ENCODE measurements at places on chromosomes 4 and X. TPM values are rescaled to one million over a fixed set of nuclear protein-coding genes. Genes with fewer than 3 reads are reported as not detected.
A peak's percentile ranks its signal among the peaks of the same experiment; 100 is the strongest.

DNA sequence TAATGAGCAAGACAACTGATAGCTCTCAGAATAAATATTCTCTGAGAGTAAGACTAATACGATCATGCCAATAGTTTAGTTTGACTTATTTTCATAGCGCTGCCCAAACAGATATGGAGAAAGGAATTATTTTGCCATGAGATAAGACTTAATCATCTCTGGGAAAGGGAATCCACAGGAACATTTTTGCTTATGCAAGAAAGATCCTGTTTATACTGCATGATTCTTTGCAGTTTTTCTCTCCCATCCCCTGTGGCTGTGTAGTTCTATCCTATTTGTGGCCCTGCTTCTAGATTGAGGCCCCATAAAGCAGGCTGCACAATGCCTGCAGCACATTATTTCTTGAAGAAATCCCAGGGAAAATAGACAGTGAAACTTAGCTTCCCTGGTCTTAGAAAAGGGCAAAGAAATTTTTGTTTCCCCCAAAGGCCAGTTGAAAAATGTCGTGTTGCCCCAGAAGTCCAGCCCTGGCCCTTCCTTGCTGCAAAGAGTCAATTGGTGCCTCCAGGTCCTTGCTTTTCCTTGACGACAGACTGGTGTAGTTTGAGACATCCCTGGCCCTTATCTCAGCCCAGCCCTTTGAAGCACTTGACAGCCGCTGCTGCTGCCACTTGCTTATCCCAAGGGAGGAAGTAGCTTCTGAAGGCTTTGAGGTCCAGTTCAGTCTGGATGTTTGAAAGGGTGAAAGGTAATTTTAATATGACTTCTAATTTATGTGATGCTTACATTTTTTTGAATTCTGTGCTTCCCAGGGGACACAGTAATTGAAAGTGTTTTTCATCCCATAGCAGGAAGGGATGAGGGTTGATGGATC is 45.0 kb upstream of the SH3RF1 start:
- no peaks in the 10 kb centered on the region for H3K4me1 ChIP-seq
- peaks cover 14% of the 10 kb centered on the region for H3K27me3 ChIP-seq
- H3K4me3 ChIP-seq = no peak overlapping the region
- H3K27ac ChIP-seq = no peak overlapping the region
- H3K36me3 ChIP-seq = no peaks in the 10 kb centered on the region

- H3K27me3 ChIP-seq = peaks cover 10% of the 10 kb centered on the region
- H3K27ac ChIP-seq = no peak overlapping the region
- no peaks in the 10 kb centered on the region for H3K36me3 ChIP-seq
- DNase-seq = no peak
- H3K4me3 ChIP-seq = no peak overlapping the region
- H3K4me1 ChIP-seq = peaks cover 3% of the 10 kb centered on the region
Measured at GRCh38 chr4:150131581-150132228, 53.5 kb downstream of the DCLK2 start.

DNA sequence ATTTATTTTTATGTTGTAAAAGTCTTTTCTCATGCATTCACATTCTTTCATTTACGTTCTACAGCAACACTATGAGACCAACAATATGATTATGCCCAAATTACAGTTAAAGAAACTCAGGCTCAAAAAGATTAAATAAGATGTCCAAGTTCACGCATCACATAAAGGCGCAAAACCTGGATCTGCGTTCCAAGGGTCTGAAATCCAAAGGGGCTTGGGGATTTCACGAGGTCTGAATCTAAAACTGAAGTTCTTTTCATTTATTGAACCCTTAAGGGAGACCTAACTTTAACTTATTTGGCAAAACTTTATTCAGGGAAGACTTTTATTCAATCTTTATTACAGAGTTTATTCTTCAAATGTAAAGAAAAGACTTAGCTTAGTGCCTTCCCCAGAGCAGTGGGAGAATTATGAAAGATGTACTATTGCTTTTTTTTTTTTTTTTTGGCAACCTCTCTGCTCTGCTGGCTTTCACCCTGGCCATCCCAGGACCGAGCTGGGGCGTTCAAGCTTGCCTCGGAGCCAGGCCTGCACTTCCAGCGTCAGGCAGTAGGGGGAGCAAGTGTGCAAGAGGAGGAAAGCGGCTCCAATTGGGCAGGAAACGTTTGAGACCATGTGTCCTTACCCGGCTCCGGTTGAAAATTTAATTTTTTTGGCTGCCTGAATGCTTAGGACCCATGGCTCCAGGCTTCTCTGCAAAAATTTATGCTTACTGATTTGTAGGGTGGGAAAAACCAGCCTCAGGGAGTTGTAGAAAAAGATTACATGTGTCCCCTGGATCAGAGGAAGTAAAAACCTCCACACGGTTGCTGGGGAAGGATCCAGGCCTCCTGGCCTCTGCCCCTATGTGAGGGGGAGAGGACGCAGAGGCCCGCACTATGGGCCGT is 344.3 kb upstream of the KLF3 start:
- DNase-seq = peak; percentile 98
- peak overlapping the region; percentile 76 for H3K4me3 ChIP-seq
- H3K4me1 ChIP-seq = peaks cover 46% of the 10 kb centered on the region
- no peaks in the 10 kb centered on the region for H3K36me3 ChIP-seq
- peak overlapping the region; percentile 89 for H3K27ac ChIP-seq

- H3K27ac ChIP-seq = peak overlapping the region; percentile 78
- DNase-seq = no peak
- peaks cover 16% of the 10 kb centered on the region for H3K4me1 ChIP-seq
- H3K27me3 ChIP-seq = no peaks in the 10 kb centered on the region
Measured at GRCh38 chr4:55866290-55866907, 13.0 kb downstream of the EXOC1 start.

GRCh38 chr4:156971676-156972378 is at the start of gene PDGFC:
TSS of gene PDGFC (minus strand) at chr4:156971799. CDS start at chr4:156970903, 896 bp downstream.
- peaks cover 61% of the 10 kb centered on the region for H3K27me3 ChIP-seq
- H3K27ac ChIP-seq = no peak within 1 kb of the TSS
- peak within 1 kb of the TSS; percentile 41 for H3K4me3 ChIP-seq
- peaks cover 3% of the 10 kb centered on the region for H3K36me3 ChIP-seq

GRCh38 chr4:5503336-5503936 is 204.9 kb downstream of the EVC2 start:
- H3K4me1 ChIP-seq = no peaks in the 10 kb centered on the region
- no peak for DNase-seq
- H3K27me3 ChIP-seq = peaks cover 4% of the 10 kb centered on the region
- no peak overlapping the region for H3K4me3 ChIP-seq
- H3K36me3 ChIP-seq = no peaks in the 10 kb centered on the region

DNA sequence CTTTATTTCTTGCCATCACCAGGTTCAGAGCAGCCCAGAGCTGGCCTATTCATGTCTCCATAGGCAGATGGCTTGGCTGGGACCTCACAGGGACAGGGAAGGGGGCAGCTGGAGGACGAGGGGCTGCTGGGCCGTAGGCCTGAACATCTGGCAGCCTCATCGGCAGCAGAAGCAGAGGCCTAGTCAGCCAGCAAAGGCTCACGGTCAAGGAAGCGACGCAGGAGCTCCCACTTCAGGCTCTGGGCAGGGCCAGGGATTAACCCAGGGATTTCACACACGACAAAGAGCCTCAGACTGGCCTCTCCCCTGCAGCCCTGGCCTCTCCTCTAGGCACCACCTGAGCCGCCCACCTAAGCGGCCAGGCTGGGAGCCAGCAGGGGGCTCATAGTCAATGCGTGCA is 46.0 kb upstream of the MAN2B2 start:
- no peaks in the 10 kb centered on the region for H3K4me1 ChIP-seq
- H3K27ac ChIP-seq = no peak overlapping the region
- H3K27me3 ChIP-seq = no peaks in the 10 kb centered on the region
- no peaks in the 10 kb centered on the region for H3K36me3 ChIP-seq

DNA sequence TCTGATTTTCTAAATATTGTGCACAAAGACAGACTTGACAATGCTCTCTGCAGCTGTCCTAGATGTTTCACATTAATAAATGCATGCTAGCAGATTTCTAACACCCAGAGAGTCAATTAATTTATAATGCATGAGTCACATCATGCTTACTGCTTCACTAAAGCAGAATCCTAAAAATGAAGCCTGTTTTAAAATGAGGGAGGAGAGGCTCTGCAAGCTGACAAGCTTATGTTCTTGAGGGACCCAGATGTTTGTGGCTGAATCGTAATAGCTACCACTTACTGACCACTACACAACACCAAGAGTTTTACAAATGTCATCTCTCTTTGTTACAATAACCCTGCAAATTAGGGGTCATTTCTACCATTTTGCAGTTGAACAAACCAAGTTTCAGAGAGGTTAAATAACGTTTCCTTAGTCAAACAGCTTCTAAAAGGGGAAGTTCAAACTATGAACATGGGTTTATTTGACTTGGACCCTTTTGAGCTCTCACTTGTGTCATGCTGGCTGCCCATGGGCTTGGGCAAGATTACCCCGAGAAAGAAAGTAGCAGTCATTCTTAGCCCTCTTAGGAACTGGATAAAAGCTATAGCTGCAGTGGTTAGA is 262.7 kb upstream of the ETNPPL start:
- H3K4me3 ChIP-seq = no peak overlapping the region
- DNase-seq = no peak
- no peak overlapping the region for H3K27ac ChIP-seq
- H3K4me1 ChIP-seq = no peaks in the 10 kb centered on the region

DNA sequence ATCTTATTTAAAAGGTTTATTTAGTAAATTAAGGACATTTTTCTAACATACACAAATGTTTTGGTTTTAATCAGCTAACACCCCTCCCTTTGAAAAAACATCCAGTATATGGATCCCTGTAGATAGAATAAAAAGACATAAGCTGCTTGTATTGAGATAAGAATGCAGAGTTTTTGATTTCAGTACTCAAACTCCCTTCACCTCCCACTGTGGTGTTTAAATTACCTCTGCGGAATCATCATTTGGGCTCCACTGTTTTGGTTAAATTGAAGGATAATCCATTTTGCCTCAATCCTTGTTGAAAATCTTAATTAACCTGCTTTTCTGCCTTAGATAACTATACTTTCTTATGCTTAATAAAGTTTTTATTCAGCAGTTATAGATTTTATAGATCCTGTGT is 27.6 kb downstream of the USP53 start:
- peaks cover 27% of the 10 kb centered on the region for H3K4me1 ChIP-seq
- no peak overlapping the region for H3K27ac ChIP-seq
- H3K4me3 ChIP-seq = no peak overlapping the region
- DNase-seq = no peak

DNA sequence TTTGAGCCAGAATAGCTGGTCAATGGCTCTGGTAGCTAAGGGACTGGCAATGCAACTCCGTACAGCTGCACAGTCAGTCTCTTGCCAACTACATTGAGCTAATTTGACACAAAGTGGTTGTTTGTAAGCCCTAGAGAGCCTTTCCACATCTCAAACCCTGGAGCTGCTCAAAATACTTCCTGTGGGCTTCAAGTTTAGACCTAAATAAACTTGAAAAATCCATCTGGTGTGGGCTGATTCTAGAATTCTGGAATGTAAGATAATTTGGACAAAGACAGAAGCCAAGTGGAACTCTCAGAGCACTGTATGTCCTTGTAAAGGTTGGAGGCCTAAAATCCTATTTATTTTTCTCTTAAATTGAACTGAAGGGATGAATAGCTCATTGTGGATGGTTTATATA is 380.8 kb downstream of the SPRY1 start:
- DNase-seq = no peak
- peaks cover 5% of the 10 kb centered on the region for H3K27me3 ChIP-seq
- no peaks in the 10 kb centered on the region for H3K36me3 ChIP-seq
- no peak overlapping the region for H3K4me3 ChIP-seq
- peaks cover 6% of the 10 kb centered on the region for H3K4me1 ChIP-seq

- no peaks in the 10 kb centered on the region for H3K4me1 ChIP-seq
- no peaks in the 10 kb centered on the region for H3K36me3 ChIP-seq
- no peaks in the 10 kb centered on the region for H3K27me3 ChIP-seq
- no peak for DNase-seq
- no peak overlapping the region for H3K4me3 ChIP-seq
Measured at GRCh38 chrX:47683829-47684205, 24.8 kb upstream of the UXT start.

- no peak for DNase-seq
- no peaks in the 10 kb centered on the region for H3K27me3 ChIP-seq
- H3K36me3 ChIP-seq = no peaks in the 10 kb centered on the region
- no peak overlapping the region for H3K27ac ChIP-seq
- no peak overlapping the region for H3K4me3 ChIP-seq
Measured at GRCh38 chr4:156784970-156785369, 186.6 kb downstream of the PDGFC start.

The EIF4E gene
- total RNA-seq = 116 TPM

The SERTM2 gene
- 0.25 TPM for total RNA-seq

The DCAF8L2 gene
- total RNA-seq = not detected

The NEUROG2 gene
- total RNA-seq = 0.14 TPM
